Frontal cortex (tissue), 4 donors: ENCODE measurements at places on chromosomes 13 and 19.

DNA sequence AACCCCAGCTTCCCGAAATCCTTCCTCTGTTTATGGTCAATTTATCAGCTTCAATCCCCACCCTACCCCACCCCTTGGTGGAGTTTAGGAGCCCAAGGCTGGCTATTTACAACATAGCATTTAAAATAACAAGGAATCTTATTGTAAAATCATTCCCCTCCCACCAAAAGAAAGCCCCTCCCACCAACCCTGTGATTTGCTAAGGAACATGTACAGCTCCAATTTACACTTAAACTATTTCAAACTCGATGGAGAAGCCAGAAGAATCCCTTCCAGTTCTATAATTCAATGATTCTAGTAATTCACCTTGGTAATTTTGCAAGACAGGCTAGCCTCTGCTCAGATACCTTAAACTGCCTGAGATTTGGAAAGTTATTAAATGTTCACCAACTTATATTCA lies 3.0 kb downstream of the LATS2 start:
- no peak for DNase-seq

DNA sequence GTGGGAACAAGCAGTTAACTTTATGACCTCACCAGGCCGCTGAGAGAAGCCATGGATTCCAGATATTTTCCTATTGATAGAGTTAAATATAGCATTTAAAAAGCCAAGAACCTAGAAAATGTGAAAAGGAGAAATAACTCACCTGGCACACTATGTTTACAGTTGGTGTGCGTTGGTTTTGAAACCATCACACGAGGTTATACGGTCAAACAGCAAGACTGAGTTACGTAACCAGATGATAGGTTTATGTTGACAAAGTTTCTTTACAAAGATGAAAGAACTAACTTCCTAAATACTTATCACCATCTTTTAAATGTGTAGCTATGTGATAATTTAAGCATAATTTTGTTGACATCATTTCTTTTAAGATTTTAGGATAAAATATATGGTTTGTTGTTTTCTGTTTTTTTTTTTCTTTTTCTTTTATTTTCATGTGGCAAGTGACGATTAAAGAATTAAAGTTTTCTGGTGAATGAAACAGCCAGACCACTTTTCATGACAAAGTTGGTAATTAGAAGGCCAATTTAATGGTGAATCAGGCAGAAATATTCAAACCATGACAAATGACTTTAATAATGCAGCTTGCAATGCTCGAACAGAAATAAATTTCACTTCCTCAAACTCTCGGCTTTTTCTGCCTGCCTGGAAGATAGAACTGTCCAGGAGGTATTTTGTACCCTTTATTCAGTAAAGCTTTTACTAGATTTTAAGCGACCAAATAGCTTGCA lies 339.1 kb upstream of the OBI1 start:
- no peak for DNase-seq

- DNase-seq: no peak
Measured at GRCh38 chr19:16571283-16571682, 932 bp downstream of the SLC35E1 start.

GRCh38 chr19:50315773-50316448 lies 13.3 kb downstream of the KCNC3 start:
- no peak for DNase-seq
